ENCODE measurements at places on chromosomes 5 and 9.

DNA sequence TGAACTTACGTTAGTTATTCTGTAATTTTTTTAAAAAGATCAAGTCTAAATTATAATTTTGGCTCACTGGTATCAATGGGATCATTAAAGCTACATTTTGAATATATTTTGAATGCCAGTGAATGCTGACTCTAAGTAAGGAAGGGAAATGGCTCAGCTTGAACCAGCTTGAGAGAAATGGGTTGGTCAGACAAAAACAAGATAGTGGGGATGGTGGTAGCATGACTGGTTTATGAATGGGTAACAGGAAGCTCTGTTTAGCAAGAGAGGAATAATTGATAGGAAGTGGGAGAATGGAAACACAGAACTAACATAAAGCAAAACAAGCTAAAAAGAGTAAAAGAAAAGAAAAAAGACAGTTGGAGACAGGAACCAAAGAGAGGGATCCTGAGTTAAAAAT, 220.2 kb downstream of the ADAMTS6 start:
- DNase-seq: no peak

DNA sequence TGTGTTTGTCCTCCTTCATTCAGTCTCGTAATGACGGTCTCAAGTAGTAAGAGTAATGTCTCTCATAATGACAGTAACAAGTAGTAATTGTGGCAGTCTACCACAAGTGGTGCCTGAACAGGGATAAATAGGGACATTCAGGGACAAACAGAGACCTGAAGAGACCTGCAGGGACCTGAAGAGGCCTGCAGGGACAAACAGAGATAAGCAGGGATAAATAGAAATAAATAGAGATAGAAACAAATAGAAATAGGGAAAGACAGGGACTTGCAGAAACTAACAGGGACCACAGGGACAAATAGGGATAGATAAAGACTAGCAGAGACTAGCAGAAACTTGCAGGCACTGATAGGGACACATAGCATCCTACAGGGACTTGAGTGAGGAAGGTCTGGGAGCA, 7.9 kb downstream of the UGT3A2 start:
- DNase-seq: no peak

DNA sequence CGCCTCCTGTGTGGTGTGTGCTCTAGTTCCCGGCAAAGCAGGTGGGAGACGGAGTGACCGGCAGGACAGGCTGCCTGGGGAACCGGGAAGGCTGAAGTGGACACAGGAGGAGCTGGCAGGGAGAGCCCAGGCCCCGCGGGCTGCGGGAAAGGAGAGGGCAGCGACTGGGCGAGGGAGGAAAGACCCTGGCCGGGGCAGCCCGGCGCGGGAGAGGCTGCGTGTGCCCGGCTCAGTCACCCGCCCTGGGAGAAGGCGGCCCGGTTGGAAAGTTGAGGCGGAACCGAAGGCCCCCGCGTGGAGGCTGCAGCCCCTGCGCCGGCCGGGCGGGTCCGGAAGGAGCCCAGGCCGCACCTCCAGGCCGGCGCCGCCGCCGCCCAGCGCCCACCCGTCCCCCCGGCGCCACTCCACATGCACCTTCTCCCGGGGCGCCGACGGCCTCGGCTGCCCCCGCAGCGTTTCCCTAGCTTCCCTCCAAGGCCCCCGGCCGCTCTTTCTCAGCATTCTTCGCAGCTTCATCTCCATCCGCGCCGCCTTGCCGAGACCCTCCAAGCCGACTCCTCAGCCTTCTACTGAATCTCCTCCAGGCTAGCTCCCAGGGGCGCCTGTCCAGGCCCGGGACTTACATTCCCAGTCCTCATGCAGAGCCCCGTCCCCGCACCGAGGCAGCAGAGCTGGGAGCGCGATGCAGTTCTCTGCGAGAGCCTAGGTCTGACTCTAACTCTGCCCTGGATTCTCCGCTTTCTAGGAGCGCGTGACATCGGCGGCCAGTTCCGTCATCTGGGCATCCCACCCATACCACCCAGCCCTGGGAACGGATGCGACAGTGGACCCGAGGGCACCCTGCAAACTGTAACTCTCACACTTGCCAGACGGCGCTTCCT, 152.0 kb downstream of the ERCC6L2 start:
- no peak for DNase-seq

GRCh38 chr9:79974806-79975422, 403.1 kb downstream of the TLE4 start:
- no peak for DNase-seq

DNA sequence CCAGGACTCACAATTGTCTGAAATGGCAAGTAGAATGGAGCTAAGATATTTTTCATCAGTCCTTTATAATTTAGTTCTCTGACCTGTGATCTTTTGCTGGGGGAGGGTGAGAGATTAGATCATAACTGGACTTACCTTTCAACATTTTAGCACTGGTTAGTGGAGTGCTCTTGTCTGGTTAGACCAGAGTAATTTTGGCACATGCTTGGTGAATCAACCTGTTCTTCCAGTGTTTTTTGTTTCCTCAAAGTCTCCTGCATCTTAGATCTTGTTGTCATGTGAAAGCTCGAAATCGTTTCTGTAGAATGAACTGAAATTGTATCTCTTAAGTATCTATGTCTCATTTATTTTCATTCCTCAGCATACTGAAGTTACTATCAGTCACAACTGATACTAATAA, 122.4 kb downstream of the TLE4 start:
- DNase-seq: no peak

- no peak for DNase-seq
Measured at GRCh38 chr5:90000351-90000750, 409.2 kb downstream of the CETN3 start.

DNA sequence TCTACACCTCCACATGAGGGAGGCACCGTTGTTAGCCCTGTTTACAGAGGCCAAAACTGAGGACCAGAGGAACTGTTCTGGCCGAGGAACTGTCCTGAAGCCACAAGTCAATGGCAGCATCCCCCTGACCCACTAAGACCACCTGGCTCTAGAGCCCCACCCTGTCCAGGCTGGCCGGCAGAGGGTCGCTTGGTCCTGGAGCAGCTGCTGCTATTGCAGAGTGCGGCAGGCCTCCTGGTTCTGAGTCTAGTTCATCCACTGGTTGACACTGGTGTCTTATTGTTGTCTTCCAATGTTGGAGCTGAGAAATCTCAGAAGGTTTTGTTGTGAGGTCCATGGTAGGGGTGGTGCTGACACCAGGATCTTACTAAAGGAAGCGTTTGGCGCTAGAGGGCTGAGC, 26.6 kb upstream of the ANGPTL2 start:
- no peak for DNase-seq

DNA sequence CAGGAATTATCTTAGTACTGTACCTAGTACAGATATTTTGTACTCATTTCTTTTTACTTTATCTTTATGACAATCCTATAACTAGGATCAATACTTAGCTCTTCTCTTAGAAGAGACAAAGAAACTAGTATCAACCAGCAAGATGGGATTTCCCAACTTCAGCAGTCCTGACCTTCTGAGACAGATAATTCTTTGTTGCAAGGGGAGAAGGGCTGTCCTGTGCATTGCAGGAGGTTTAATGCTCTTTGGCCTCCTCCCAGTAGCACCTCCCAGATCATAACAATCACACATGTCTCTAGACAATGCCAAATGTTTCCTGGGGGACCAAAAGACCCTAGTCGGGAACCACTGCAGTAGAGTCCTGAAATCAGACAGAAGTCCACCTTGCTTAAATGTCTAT, 424.3 kb upstream of the DMAC1 start:
- no peak for DNase-seq

DNA sequence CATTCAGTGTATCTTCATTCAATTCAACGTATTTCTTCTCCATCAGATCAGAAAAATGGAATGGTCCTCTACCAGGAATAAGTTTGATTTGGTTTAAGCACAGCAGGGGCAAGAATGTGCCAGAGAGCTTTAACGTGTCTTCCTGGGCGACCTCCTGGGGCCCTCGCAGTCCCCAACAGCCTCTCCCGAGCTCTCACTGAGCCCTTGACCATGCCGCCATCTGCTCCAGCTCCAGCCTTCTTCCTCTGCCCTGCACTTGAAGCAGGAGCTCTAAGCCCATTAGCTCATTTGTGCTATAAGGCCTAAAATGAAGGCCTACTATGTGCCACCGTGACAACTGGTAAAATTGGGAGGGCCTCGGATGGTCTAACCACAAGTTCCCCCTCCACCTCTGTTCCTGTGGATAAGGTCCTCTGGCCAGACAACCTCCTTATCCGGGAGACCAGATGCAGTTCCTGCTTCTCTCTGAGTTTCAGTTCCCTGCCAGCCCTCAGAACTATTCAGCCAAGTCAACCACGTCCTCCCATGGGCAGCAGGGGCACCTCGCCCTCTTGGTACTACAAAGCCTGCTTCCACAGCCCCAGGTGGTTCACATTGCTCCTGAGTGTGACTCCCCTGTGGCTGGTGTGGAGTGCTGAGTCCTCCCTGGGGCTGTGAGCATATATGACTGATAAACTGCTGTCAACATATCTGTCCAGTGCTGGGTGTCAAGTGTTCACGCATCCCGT, 35.8 kb downstream of the C5orf15 start:
- no peak for DNase-seq
